ENCODE measurements at places on chromosomes 11 and 22.
A peak's percentile ranks its signal among the peaks of the same experiment; 100 is the strongest.

GRCh38 chr11:119288219-119288618 lies 28.7 kb downstream of the MCAM start:
- DNase-seq = no peak

GRCh38 chr11:127055236-127055635 lies 54.7 kb upstream of the KIRREL3 start:
- no peak for DNase-seq

GRCh38 chr22:49295465-49295743 lies 532.3 kb downstream of the BRD1 start:
- no peak for DNase-seq

DNA sequence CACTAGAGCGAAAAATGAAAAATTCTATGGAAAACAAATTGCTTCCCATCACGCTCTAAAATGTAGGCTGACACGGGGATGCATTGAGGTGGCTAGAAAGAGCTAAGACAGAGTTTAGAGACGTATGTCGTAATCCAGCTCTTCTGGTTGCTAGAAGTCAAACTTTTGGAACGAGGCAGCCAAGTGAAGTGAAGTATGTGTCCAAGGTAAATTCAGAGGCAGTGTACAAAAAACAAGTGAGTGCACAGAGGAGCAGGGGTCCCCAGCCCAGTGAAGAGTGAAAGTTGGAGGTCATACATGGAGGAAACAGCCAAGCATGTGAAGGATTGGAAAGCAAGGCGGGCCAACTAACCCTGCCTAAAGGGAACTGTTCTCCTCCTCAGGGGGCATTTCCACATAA lies 528.5 kb downstream of the NTM start:
- DNase-seq = no peak

- DNase-seq = peak; percentile 22
These were observed 14.1 kb downstream of the WT1 start for GRCh38 chr11:32420937-32421901.

DNA sequence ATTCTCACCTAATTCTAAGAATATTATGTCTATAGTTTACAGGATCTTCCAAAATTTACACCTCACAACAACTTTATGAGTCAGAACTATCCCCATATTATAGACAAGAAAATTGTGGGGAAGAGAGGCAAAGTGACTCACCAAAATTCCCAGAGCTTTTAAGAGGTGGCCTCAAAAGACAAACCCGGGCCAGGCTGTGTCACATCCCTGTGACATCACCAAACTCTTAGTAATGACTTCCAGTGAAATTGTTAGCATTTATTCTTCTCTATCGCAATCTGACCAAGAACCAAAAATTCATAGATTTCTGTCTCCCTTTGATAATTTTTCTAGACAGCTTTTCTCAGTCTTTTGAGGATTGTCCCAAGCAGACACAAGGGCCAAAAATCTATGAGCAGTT lies 134.3 kb downstream of the SNX19 start:
- DNase-seq = no peak

DNA sequence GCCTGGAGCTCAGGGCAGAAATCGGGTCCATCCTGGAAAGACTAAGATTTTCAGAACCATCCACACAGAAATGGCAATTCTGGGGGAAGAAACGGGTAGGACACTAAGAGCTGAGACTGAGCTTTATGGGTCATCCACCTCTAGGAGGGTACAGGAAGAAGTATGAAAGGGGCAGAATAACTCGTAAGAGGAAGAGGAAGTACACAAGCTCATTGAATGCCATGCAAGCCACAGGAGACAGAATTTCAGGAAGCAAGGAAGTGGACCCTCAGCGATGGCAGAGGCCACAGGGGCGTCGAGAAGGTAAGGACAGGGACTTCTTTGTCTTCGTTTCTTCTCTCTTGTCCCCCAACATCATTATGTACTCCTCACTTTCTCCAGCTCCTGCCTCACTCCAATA lies 169.6 kb downstream of the MAML2 start:
- DNase-seq = no peak

DNA sequence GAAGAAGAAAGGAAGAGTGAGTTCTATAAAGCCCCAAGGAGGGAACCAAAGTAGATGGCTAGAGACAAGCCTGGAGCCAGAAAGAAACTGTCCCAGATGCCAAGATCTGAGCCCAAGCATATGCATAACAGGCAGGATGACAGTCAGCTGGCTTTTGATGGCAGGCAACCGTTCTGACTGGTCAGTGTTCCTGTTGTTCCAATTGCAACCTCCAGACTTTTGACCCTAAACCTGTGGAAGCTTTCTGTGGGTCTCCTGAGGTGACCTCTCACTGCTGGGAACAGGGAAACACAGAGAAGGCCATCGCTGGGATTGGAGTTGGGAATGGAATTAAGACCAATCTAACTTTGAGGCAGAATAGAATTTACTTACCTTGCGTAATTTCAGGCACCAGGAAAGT lies 21.6 kb upstream of the NNMT start:
- DNase-seq = no peak

- DNase-seq = peak; percentile 53
These were observed at the start of gene AGBL2 for GRCh38 chr11:47715082-47715669. Gene AGBL2 (minus strand): TSS chr11:47715369. CDS start chr11:47714650, 719 bp downstream.

GRCh38 chr22:38510416-38510970 lies 4.4 kb upstream of the DDX17 start:
- DNase-seq = no peak

DNA sequence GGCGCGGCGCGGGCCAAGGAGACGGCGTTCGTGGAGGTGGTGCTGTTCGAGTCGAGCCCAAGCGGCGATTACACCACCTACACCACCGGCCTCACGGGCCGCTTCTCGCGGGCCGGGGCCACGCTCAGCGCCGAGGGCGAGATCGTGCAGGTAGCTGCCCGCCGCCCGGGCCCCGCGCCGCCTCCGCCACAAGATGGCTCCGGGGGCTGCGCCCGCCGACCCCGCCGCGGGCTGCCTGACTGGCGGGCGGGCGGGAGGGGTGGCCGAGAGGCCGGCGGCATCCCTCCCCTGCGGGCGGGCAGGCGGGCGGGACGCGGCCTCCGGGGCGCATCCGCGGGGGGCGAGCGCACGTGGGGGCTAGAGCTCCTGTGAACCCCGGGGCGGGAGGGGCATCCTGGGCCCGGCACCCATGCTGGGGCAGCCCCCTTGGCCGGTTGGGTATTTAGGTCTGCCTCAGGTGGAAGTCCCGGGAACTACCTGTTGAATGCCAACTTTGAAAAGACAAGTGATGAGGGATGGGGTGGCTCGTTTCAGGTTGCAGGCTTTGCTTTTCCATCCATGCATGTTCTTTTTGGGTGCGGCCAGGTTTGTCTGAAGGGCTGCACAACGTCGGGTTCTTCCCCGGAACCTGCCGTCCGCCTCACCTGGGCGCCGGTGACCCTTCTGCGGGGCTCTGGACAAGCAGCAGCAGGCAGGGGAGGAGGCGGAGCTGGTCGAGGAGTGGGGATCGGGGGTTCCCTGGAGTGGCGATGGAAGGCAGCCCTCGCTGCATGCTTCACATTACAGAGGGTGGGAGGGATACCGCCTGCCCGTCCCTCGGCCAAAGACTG lies 760 bp downstream of the ZNRF3 start:
- peak; percentile 41 for DNase-seq

DNA sequence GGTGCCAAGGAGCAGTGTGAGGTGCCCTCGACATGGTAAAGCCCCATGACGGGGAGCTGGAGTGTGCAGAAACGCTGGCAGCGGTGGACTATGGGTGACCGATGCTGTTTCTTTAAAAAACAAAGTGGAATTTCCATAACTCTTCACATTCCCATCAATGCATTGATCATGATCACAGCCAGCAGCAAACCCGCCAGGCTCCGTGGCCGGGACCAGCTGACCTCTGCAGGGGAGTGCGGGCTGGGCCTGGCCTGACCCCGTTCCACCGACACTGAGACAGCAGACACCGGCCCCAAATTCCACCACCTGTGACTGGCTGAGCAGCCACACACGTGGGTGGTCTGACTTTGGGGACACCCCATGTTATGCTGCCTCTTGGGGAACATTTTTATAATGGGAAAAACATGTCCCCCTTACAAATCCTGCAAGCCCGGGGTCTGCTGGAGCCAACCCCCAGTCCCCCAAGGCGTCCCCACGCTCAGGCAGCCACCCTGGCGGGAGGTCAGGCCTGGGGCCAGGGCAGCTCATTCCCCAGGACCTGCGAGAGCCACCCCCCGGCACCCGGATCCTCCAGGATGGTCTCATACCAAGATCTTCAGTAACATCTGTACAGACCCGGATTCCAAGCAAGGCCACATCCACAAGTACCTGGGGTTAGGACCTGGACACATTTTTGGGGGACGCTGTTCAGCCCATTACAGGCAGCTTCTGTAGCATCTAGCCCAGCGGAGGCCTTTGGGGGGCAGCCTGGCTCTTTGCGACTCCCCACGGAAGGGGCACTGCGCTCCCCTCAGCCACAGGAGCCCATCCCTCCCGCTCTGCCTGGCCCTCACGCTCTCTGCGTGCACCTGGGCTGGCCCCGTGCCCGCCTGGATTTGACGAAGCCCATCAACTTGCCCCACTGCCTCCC lies 20.6 kb downstream of the OSBPL5 start:
- no peak for DNase-seq

DNA sequence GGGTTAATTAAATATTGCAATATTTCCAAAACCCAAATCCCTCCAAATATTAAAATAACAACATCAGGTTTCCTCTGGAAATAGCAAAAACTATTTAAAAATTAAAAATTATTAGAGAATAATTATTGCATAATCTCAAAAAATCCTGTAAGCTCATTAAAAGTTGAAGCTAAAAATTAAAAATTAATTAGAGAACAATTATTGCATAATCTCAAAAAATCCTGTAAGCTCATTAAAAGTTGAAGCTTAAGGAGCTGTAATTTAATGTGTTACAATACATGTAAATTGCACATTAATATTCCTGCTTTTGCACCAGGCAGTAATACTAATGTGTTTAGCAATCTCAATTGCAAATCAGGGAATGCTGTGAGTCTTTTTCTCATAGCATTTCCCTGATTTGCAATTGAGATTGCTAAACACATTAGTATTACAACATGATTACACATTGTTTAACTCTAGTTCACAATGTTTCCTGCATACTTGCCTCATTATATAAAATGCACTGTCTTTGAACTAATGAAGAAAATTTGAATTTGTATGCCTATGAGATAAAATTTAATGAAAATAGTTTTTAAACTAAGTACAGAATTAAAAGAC lies 247.7 kb downstream of the GUCY1A2 start:
- DNase-seq = no peak

- no peak for DNase-seq
These were observed 294.2 kb upstream of the ANO3 start for GRCh38 chr11:26037716-26038115.

- no peak for DNase-seq
These were observed 485.1 kb downstream of the OPCML start for GRCh38 chr11:133047036-133047770.

Data from endothelial cell (in vitro differentiated cells).